ENCODE measurements at places on chromosomes 6 and 20. TPM values are rescaled to one million over a fixed set of nuclear protein-coding genes. Genes with fewer than 3 reads are reported as not detected.

- H3K4me3 ChIP-seq: no peak overlapping the region
- peak overlapping the region; percentile 70 for H3K27ac ChIP-seq
- DNase-seq: no peak
- peaks cover 29% of the 10 kb centered on the region for H3K4me1 ChIP-seq
- no peaks in the 10 kb centered on the region for H3K27me3 ChIP-seq
These were observed 171.5 kb downstream of the PHF3 start for GRCh38 chr6:63807056-63807455.

DNA sequence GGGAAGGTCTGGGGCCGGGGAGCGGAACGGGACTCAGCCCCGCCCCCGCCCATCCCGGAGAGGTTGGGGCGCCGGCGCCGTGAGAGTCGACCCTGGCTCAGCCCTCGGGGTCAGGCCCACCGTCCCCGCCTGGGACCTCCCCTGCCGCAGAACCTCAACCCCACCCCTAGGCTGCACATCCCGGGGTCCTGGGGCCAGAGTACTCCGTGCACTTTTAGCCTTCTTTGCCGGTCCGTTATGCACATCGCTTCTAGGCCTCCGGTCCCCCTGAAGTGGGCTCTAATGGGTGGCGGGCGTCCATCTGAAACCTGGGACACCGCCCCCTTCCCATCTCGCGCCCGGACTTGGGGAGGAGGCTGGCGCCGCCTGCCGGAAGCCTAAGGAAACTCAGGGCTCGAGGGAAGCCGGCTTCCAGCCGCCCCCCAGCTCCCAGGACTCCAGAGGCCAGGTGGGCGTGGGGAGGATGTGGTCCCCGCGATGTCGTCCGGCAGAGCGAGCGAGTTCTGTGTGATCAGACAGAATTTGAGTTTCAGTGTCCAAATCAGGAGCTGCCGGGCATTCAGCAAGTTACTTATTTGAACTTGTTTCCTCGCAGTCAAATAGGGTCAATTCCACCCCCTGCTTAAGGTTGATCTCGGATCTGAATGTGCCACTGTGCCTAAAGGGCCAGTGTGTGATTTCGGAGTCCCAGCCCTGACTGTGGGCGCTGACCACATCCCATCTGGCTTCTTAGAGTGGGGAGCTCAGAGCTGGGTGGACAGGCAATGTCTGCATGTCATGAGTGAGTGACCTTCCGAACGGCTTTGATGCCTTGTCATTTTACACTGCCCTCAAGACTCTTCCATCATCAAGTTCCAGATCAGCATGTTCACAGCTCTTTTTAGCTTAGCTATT, 47.6 kb downstream of the CPXM1 start:
- peaks cover 7% of the 10 kb centered on the region for H3K27me3 ChIP-seq
- H3K36me3 ChIP-seq: no peaks in the 10 kb centered on the region
- DNase-seq: peak; percentile 25
- peak overlapping the region; percentile 57 for H3K27ac ChIP-seq
- H3K4me1 ChIP-seq: peaks cover 32% of the 10 kb centered on the region
- no peak overlapping the region for H3K4me3 ChIP-seq

- peaks cover 14% of the 10 kb centered on the region for H3K4me1 ChIP-seq
- H3K27me3 ChIP-seq: no peaks in the 10 kb centered on the region
- no peaks in the 10 kb centered on the region for H3K36me3 ChIP-seq
- DNase-seq: no peak
These were observed 90.7 kb upstream of the POPDC3 start for GRCh38 chr6:105270511-105270910.

- no peaks in the 10 kb centered on the region for H3K4me1 ChIP-seq
- no peak for DNase-seq
- H3K36me3 ChIP-seq: no peaks in the 10 kb centered on the region
- no peak overlapping the region for H3K27ac ChIP-seq
- no peaks in the 10 kb centered on the region for H3K27me3 ChIP-seq
- H3K4me3 ChIP-seq: no peak overlapping the region
These were observed 81.8 kb downstream of the MLIP start for GRCh38 chr6:54192993-54193392.

DNA sequence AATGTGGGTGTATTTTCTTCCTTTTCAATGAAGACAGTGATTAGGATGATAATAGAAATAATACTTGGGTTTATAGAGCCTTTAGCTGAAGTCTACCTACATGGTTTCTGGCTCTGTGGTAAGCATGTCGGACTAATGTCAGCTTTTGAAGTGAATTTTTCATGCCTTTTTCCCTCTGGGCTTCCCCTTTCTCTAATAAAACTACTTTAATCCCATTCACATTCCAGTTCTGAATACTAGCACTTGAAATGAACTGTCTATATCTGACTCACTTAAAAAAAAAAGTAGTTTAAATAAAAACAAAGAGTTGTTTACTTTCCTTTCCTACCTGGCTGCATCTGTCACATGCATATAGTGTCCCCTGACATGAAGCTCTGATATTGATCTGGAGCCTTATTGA, 545.9 kb upstream of the FLRT3 start:
- H3K4me3 ChIP-seq: no peak overlapping the region
- no peak for DNase-seq
- no peak overlapping the region for H3K27ac ChIP-seq
- no peaks in the 10 kb centered on the region for H3K4me1 ChIP-seq
- H3K36me3 ChIP-seq: no peaks in the 10 kb centered on the region

The ZBP1 gene
- total RNA-seq: not detected

GRCh38 chr6:142318714-142319113, 16.9 kb downstream of the ADGRG6 start:
- H3K4me1 ChIP-seq: no peaks in the 10 kb centered on the region
- no peak overlapping the region for H3K27ac ChIP-seq
- no peak for DNase-seq
- no peaks in the 10 kb centered on the region for H3K27me3 ChIP-seq
- H3K36me3 ChIP-seq: no peaks in the 10 kb centered on the region

DNA sequence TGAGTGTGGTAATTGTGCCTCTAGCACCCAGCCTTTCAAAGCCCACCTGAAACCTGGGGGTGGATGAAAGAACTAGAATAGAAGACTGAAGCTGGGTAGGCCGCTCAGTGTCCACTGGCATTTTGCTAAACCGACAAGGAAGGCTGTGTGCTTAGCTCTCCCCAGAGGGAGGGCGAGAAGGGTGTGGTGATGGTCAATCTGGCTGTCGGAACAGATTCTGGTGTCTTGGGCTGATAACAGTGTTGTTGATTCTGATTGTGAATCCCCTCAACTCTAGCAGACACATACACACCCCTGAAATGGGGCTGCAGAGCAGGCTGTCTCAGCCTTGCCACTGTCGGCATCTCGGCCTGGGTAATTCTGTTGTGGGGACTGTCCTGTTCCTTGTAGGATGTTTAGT, 4.1 kb upstream of the BPHL start:
- H3K27ac ChIP-seq: no peak overlapping the region
- H3K4me3 ChIP-seq: no peak overlapping the region
- peaks cover 5% of the 10 kb centered on the region for H3K36me3 ChIP-seq
- peaks cover 7% of the 10 kb centered on the region for H3K4me1 ChIP-seq

GRCh38 chr6:100176311-100176950, 182.4 kb upstream of the MCHR2 start:
- H3K27ac ChIP-seq: peak overlapping the region; percentile 5
- H3K36me3 ChIP-seq: no peaks in the 10 kb centered on the region
- H3K4me1 ChIP-seq: peaks cover 18% of the 10 kb centered on the region

The TRIM10 gene
- not detected for total RNA-seq

DNA sequence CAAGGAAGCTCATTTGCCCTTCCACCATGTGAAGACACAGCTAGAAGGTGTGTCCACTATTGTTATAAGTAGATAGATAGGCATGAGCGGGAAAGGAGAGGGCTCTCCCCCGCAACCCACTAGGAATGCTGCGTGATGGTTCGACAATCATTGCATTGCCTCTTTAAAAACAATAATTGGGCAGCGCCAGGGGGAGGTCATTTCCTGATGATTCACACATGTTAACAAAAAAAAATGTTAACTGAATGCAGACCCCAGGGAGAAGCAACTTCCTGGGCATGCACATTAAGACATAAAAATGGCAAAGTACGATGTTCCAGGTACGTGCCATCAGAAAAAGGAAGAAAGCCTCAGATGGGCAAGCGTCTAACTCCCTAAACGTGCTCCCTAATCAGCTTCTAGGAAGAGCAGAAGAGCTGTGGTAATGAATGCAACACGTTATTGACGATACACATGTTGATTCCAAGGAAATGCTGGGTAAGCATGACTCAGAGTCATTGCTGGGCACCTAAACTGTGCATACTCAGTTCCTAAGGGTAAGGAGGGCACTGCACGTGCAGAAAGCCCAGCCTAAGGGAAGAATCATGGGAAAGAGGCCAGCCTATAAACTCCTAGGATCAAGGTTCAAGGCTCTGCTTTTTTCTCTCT, 113.7 kb downstream of the FAM217A start:
- no peaks in the 10 kb centered on the region for H3K27me3 ChIP-seq
- no peak overlapping the region for H3K27ac ChIP-seq
- no peaks in the 10 kb centered on the region for H3K4me1 ChIP-seq
- H3K4me3 ChIP-seq: no peak overlapping the region
- no peaks in the 10 kb centered on the region for H3K36me3 ChIP-seq

The TNXB gene
- total RNA-seq: 36.6 TPM

DNA sequence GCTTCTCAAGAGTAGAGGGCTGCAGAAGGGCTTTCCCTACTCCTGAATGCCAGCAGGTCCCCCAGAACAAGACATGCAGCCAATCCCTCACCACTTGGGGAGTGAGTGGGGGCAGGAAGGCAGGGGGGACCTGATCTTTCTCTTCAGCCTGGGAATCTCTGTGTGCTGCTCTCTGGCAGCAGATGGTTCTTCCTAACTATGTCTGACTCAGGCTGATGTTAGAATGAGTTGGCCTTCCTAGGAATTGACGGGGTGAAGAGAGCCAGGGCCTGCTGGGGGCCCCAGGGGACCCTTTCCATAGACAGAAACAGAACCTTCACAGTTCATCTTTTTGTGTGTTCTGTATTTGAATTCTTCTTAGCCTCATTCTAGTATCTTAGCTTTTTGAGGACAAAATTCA, 29.0 kb upstream of the TCP11 start:
- H3K4me1 ChIP-seq: peaks cover 15% of the 10 kb centered on the region
- no peak overlapping the region for H3K27ac ChIP-seq
- H3K36me3 ChIP-seq: no peaks in the 10 kb centered on the region
- H3K4me3 ChIP-seq: no peak overlapping the region

The HNF4A gene
- 28.3 TPM for total RNA-seq

GRCh38 chr6:52876056-52876787, 33.3 kb downstream of the GSTA3 start:
- no peak overlapping the region for H3K4me3 ChIP-seq
- no peaks in the 10 kb centered on the region for H3K27me3 ChIP-seq
- no peak for DNase-seq
- no peaks in the 10 kb centered on the region for H3K36me3 ChIP-seq
- H3K27ac ChIP-seq: no peak overlapping the region
- H3K4me1 ChIP-seq: no peaks in the 10 kb centered on the region

DNA sequence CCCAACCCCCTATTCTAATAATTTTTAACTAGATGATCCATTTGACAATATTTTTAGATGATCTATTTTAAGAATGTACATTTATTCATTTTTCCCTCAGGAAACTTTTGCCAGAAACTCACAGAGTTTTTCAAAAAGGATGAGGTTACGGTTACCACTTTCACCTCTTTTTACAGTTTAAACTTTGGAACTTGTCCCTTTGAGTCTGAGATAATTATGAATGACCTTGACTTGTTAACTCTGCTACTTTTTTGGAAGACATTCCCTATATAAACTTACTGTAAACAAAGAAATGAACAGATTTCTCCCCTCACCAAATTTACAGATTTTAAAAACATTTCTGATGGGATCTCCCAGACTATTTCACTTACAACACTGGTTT, 18.4 kb upstream of the BLOC1S5 start:
- DNase-seq: no peak
- H3K27ac ChIP-seq: peak overlapping the region; percentile 79
- peaks cover 54% of the 10 kb centered on the region for H3K4me1 ChIP-seq
- H3K4me3 ChIP-seq: no peak overlapping the region
- no peaks in the 10 kb centered on the region for H3K27me3 ChIP-seq

The KLHDC3 gene
- 44.6 TPM for total RNA-seq

The IPCEF1 gene
- 5.7 TPM for total RNA-seq

The HUS1B gene
- 4.4 TPM for total RNA-seq

DNA sequence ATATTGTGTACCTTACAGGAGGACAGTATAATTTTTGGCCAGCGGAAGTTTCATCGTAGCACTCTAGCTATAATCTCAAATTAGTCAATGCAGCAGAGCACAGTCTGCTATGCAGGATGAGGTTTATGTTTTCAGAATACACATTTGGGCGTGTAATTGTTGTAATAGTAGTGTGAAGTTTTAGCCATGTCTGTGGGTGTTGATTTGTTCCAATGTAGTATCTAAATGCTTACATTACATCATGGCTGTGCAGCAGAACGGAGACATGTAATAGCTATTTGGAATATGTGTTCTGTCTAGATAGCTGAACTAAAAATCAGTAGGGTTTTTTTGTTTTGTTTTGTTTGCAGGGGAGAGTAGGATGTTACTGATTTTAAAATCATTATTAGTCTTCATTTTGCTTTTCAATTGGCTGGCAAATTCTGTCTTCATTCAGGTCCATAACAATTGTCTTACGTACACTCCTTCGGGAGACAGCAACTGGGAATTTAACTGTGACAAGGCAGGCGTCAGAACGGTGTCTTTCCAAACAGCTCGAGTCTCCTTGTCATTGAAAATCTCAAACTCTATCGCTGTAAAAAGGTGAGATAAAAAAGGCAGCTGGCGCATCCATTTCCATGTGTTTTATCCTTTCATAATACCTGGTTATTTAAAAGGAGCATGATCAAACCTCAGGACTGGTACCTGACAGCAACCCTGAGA, 65.1 kb upstream of the CDH4 start:
- H3K4me3 ChIP-seq: no peak overlapping the region
- H3K4me1 ChIP-seq: peaks cover 11% of the 10 kb centered on the region
- no peak for DNase-seq
- H3K36me3 ChIP-seq: no peaks in the 10 kb centered on the region

- H3K4me1 ChIP-seq: no peaks in the 10 kb centered on the region
- H3K27ac ChIP-seq: no peak overlapping the region
- no peaks in the 10 kb centered on the region for H3K36me3 ChIP-seq
- DNase-seq: no peak
- no peaks in the 10 kb centered on the region for H3K27me3 ChIP-seq
These were observed 12.2 kb downstream of the EPHA7 start for GRCh38 chr6:93407186-93407585.

- H3K36me3 ChIP-seq: no peaks in the 10 kb centered on the region
- DNase-seq: peak; percentile 70
- H3K4me3 ChIP-seq: no peak overlapping the region
- H3K27me3 ChIP-seq: no peaks in the 10 kb centered on the region
- H3K4me1 ChIP-seq: peaks cover 2% of the 10 kb centered on the region
- no peak overlapping the region for H3K27ac ChIP-seq
These were observed 21.5 kb downstream of the COL9A3 start for GRCh38 chr20:62838128-62838891.

The CYP39A1 gene
- total RNA-seq: 6.3 TPM

The SMOC2 gene
- total RNA-seq: 31.4 TPM

DNA sequence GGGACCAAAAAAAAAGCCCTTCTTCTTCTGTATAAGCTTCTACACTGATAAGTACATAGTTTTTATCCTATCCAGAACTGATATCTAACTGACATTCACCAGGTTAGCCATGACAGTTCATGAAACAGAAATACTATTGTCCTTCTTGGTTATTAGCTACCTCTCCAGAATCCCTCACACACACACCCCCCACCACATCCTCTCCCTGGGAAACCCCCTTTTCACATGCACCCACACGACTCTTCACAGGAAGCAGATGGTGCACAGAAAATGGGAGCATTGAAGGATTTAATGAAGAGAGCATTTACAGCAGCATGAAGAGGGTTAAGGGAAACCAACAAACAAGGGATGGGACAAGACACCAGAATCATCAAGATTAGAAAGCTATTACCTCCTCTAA, 88.9 kb downstream of the FHL5 start:
- H3K27me3 ChIP-seq: no peaks in the 10 kb centered on the region
- H3K4me1 ChIP-seq: no peaks in the 10 kb centered on the region
- no peak overlapping the region for H3K27ac ChIP-seq
- no peaks in the 10 kb centered on the region for H3K36me3 ChIP-seq
- no peak overlapping the region for H3K4me3 ChIP-seq
